ENCODE measurements at places on chromosomes 12 and 14.

DNA sequence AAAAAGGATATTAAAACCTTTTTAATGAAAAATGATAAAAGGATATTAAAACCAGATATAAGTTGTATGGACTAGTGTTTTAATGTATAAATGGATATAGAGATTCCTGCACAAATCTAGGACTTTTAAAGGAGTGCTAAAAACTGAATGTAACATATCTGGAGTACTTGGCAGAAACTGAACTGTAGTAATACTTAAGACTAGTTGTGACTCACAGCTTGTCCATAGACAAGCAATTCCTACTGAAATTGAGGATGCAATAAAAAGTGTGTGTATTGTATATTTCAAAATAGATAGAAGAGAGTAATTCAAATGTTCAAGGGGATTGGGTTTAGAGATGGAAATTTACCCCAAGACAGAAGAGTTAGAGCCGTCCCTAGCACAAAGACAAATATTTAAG, 59.6 kb downstream of the FBXO33 start:
- DNase-seq: no peak

GRCh38 chr14:56115334-56115870, 2.8 kb upstream of the PELI2 start:
- no peak for DNase-seq

GRCh38 chr12:89789862-89790261, 81.2 kb upstream of the ATP2B1 start:
- no peak for DNase-seq

DNA sequence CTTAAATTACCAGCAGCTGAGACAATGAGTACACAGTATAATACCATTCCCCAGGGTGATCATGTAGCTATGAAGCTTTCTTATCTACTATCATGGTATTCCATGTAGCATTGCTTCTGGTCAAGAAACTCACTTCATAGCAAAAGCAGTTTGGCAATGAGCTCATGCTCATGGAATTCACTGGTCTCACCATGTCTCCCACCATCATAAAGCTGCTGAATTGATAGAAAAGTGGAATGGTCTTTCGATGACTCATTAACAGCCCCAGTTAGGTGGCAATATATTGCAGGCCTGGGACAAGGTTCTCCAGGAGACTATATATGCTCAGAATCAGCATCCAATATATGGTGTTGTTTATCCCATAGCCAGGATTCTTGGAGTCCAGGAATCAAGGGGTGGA, 553.7 kb downstream of the FOXG1 start:
- DNase-seq: no peak

DNA sequence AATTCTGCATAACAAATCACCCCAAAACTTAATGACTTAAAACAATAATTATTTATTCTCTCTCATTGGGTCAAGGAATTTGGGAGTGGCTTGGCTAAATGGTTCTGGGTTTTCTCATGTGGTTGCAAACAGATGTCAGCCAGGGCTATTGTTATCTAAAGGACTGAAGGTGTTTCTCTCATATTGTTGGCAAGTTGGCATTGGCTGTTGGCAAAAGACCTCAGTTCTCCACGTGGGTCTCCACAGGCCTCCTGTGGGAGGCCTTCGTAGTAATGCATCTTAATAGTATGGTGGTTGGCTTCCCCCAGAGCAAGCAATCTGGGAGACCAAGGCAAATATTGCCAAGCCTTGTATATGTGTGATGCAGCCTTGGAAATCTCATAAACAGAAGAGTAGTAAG, 14.4 kb downstream of the GALNT16 start:
- DNase-seq: no peak

GRCh38 chr12:79982086-79983062, 47.5 kb upstream of the PPP1R12A start:
- no peak for DNase-seq

DNA sequence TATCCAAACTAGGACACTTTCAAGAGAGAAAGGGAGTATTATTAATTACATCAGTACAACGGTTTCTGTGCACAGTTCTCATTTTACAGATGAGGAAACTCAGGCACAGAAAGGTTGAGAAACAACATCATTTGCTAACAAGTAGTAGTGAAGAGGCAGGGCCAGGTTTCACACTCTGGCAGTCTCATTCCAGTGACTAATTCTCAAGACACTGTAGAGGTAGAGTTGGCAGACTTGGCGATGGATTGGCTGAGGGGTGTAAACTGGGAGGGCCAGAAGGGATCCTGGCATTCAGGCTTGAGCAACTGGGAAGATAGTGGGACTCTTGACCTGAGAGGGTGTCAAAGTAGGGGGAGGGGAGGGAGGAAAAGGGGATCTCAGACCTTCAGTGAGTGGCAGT, 73.8 kb upstream of the BDKRB2 start:
- no peak for DNase-seq

Measured in activated CD4-positive, alpha-beta T cell treated with anti-CD3 and anti-CD28 coated beads for 24 hours (primary cell).